ENCODE measurements at places on chromosomes 1 and 21.

DNA sequence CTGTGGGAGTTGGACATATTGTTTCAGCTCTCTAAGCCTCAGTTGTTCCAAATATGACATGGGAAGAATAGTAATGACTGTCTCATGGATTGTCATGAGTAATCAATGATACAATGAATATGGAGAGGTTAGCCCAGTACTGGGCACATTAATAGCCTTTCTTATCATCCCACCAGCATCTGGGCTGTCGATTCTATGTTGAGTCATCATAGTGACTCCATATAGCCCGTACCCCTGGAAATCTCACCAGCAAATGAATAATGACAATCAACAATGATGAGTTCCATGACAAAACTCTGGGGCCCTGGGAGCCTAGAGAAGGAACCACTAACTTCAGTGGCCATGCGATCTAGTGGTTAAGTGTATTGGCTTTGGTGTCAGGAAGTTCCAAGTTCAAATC lies 39.7 kb upstream of the GJB5 start:
- DNase-seq = no peak

- DNase-seq = no peak
These were observed 100.0 kb downstream of the ETS2 start for GRCh38 chr21:38905752-38906151.

DNA sequence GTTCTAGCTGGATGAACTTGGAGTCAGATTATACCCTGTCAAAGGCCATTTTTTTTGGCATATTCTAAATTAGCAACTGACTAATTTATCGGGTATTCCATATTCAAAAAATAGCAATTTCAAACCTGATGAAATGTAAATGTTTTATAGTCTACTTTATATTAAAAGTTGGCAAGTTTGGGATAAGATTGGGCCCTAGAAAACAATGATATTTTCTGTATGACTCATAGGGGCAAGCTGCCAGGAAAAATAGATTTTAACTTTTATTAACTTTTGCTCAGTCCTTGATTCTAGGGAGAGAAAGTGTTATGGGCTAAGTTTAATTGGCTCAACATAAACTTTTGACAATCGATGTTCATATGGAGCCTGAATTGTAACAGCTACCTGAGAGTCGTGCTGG lies 576.9 kb upstream of the B3GALT2 start:
- DNase-seq = no peak

DNA sequence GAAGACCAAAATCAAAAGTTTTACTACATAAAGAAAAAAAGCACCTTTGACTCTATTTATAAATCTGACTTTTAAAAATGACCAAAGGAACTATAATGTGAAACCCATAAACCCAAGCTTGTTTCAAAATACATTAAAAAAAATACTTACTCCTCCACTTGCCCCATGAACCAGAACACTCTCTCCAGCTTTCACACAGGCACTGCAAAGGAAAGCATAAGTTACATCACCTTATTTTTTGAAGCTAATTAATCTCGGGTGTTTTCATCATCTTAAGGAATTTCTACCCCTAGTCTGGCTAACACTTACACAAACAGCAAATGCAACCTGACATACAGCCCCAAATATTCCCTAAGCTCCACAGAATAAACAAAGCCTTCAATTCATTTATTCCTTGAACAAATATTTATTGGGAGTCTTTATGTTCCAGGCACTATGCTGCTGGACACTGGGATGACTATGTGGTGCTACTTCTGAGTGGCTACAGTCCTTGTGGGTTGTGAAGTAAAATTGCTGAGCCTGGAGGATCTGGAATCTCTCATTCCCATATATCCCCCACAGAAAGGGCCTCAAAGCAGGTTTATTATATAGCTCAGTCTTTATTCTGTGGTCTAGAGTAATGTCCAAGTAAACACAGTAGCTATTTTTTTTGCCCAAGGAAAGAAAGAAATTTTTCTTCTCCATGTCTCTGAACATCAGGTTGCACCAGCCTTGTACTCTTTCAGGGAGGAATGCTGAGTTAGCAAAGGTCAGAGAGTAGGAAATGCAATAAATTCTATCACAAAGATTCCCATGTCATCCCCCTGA lies 18.2 kb downstream of the CRYZ start:
- DNase-seq = no peak

- DNase-seq = no peak
These were observed 189.8 kb upstream of the LYPLAL1 start for GRCh38 chr1:218983848-218984247.
